ENCODE measurements at places on chromosomes 3 and 15.

- DNase-seq, result no peak
These were observed 82.7 kb upstream of the CHD2 start for GRCh38 chr15:92817339-92817886.

DNA sequence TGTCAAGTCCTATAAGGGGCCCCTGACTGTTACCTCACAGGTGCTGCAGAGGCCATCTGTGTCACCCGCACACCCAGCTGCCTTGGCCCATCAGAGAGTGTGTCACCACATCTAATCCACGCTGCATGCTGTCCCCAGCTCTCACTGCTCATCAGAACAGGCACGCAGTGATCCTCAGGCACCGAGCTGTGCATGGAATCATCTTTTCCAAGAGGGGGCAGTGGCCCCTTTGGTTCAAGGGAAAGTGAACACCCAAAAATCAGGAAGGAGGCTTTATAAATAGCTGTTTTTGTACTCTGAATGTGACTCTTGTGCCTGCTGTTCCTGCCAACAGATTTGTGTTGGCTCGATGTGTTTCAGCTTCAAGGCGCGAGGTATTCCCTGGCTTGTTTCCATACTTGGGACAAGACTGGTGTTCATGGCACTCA lies 110.3 kb upstream of the ETV5 start:
- DNase-seq, result no peak

- DNase-seq, result no peak
These were observed 15.7 kb downstream of the KCNMB2 start for GRCh38 chr3:178551916-178552321.

DNA sequence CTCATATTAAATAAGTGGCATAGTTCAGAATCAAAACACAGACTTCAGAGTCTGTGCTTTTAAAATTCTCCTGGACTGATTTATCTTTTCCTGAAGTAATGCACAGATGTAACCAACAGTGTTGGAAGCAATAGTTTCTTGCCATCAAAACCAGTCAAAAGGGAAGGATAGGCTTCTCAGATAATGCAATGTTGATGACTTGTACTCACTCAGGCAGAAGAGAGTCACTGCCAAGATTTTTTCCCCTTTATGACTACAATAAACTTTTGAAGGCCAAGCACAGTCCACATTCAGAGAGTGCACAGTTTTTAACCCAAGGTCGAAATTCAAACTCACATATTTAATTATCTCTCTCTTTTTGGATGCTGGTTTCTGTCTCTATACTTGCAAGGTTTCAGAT lies 305.0 kb upstream of the SGO1 start:
- DNase-seq, result no peak

DNA sequence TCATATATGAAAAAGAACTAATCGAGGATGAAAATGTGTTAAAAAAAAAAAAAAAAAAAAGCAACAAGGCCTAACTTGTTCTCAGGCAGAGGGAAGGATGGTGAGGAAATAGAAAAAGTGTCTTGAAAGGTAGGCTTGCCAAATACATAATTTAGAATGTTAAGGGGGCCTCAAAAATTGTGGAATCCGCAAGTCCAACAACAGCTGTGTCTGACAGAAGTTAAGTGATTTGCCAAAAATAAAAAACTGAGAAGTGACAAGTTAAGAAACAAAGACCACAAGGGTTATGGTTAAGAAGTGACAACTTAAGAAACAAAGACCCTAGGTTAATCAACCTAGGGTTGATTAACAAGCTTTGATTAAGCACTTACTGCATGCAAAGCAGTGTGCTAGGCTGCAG lies 110.6 kb downstream of the P2RY1 start:
- DNase-seq, result no peak

GRCh38 chr15:90664650-90665287 lies 52.4 kb upstream of the BLM start:
- DNase-seq, result no peak

DNA sequence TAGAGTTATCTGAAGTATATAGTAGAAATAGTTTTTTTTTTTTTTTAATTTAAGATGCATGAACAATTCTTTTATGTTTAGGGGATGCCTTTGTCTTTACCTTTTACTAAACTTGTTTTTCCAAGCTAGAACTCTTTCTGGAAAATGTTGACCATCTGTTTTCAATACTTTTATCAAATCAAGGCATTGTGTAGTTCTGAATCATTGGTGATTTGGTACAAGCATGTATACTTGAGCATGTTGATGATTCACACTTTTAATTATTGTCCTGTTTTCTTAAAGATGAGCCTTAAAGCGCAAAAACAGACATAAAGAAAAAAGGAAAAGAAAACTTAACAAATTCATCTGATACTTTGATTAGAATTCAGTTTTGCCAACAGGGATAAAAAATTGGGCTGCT lies 28.3 kb downstream of the PDCD6IP start:
- no peak for DNase-seq

- no peak for DNase-seq
These were observed 53.7 kb downstream of the RGMA start for GRCh38 chr15:93035092-93035915.

GRCh38 chr3:28986922-28987321 lies 293.9 kb upstream of the RBMS3 start:
- no peak for DNase-seq

DNA sequence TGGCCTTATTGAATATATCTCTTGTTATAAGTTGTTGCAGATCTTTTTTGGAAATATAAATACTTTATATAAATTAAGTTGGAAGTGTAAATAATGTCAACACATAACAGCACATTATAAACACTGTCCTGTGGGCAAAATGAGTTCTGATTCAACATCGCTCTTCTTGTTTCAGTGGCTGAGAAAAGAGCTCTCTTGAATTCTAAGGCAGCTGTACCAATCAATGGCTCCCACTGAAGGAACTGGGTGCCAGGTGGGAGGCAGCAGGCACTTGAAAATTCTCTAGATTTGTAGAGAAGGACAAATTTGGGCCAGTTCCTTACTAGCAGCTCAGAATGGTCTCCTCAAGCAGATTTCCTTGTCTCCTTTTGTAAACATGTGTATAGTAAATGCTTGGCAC lies 45.6 kb downstream of the CHST2 start:
- no peak for DNase-seq

DNA sequence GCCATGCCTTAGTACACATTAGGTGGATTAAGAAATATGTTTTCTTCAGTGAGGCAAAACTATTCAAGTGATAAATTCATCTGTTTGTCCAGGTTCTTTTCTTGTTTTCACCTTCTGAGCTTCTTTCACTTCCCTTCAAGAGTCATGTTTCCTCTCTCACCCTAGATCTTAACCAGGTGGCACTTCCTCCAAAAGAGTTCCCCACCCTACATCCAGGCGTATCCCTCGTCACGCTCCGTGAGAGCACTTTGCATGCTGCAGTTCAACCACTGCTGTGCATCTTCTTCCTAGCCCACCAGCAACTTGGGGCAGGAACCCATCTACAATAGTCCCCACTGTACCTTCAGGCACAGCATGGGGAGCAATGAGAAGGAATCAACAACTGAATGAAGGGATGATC lies 28.9 kb downstream of the OSBPL10 start:
- DNase-seq, result no peak

- no peak for DNase-seq
These were observed 56.9 kb downstream of the SLC9A9 start for GRCh38 chr3:143791386-143791785.

GRCh38 chr3:64143409-64144130 lies 81.7 kb downstream of the PRICKLE2 start:
- DNase-seq, result no peak

DNA sequence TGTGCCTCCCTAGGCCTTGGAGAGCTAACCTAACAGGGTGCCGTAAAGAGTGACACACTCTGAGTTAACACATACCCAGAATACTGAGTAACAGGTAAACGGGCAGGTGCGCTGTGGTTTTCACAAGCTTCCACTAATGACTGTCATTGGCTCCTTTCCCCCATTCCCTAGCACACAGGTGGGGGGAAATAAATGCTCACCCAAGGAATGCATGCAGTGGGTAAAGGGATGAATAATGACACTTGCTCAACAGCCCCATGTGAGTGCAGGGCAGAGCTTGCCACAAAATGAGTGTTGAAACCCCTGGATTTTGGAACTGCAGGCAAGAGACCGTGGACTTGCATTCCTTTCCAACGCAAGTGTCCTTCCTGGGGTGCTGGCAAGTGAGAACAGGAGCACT lies 57.6 kb downstream of the ADAMTS17 start:
- no peak for DNase-seq

- DNase-seq, result no peak
These were observed 44.6 kb upstream of the POU1F1 start for GRCh38 chr3:87320756-87321626.

DNA sequence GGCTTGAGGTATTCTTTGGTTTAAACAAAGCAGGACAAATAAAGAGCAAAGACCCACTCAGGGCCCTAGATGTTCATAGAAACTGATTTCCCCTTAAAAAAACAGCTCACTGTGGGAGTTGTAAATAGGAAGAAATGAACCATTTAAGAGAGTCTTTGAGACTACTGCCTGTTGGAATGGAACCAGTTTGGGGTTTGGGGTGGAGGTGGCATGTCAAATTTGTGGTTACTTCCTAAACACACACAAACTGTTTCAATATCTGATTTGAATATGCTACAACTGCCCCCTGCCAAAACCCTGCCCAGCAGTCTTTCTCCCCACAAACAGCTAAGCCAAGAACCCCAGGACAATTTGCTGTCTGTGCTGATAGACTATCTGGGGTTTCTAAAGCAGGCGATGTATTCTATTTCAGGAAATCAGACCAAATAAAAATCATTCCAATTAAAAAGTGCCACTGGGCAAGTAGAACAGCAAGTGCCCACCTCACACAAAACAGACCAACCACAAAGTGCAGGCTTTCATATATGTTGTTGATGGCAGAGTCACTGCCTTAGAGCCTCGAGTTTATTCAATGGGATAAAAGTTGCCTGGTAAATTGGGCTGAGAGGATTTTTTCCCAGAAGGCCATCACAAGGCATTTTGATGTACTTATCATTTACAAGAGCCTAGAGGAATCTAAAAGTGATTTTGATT lies 293.9 kb upstream of the PROK2 start:
- DNase-seq, result no peak

DNA sequence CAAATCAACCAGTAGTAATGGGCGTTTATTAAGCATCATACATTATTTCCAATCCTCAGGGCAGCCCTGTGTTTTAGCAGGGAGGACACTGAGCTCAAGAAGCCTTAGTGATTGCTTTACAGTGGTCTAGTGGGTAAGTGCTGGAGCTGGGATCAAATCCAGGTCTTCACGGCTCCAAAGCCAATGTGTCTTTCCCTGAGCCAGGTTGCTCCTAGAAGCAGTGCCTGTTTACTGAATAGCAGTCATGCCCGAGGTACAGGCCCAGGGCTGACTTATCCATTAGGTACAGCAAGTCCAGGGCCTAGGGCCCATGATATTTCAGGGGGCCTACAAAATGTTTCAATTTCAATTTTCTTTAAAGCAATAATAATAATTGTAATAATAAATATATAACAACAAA lies 9.6 kb upstream of the SMAD6 start:
- no peak for DNase-seq

DNA sequence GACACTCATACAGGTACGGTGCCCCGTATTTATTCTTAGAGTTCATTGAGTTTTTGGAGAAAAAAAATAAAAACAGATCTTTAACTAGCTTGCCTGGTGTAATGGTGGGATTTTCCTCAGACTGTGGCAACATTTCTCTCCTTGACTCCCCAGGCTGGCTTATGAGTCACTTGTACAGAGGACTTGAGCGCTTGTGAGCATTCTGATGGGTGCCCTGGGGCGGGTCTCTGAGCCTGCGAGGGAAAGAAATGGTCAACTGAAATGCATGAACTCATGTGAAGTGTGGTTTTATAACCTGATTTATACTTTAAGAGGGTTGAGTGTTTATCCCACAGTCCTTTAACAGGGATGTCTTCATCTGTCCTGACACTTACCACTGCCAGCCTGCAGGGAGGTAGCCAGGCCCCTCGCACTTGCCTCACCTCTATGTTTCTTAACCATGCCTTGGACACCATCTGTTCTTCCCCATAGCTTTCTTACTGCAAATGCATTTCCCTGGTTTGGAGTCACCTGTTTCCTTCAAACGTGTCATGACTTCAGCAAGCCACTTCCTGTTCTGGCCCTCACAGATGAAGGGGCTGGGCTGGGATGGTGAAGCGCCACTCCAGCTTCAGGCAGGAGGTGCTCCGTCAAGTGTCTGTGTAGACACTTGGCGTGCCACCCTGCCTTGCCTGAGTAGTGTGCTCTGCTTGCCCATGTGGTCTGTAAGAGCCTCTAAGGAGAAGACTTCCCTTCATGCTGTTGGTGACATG lies 118.7 kb downstream of the PDE8A start:
- peak; percentile 1 for DNase-seq

GRCh38 chr3:127665586-127665985 lies 7.2 kb upstream of the ABTB1 start:
- no peak for DNase-seq

DNA sequence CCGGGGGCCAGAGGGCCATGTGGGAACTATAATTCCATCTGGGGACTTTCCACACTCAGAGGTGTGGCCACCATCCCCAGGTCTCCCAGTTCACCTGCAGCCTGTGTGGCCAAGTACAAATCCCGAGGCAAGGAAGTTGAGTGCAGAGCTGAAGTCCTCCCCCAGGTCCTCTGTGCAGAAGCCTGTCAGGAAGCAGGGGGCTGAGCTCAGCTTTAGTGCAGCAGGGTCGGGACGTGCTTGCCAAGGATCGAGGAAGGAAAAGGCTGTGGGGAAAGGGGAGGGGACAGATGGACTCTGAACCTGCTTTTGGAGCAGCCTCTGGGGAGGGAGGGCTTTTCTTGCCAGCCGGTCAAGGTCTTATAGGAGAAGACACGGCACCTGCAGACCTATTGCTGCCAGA lies 67.7 kb downstream of the CHRNA7 start:
- DNase-seq, result no peak

DNA sequence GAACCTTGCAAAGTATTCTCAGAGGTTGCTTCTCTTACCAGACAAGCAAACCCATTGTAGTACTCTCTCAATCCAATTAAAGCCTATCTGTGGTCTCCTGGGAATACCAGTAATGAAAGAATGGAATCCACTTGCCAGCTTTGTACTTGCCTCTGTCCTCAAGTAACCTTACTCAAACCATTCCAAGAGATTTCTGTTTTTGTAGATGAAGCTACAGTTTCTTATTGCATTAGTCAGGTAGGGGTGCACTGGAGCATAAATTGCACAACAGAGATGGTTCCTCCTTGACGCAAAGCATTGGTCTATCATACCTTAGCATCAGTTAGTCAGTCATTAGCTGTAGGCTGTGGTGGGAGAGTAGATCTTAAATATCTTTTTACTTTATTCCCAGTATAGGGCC lies 52.9 kb downstream of the BTLA start:
- no peak for DNase-seq

DNA sequence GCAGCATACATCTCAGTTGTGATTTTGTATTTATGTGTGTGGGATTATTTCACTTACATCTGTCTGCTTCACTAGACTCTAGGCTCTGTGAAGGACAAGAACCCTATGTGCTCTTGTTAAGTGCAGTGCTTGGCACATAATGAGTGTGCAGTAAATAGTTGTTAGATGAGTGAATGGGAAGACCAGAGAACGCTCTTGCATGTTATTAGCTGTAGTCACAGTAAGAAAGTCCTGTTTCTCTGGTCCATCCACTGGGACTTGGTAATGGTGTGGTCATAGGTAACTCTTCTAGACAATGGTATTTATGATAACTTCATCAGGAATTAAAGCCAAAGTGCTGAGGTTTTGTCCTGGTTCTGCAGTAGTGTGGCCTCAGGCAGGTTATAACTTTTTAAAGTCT lies 1.4 kb upstream of the AQP9 start:
- DNase-seq, result no peak

GRCh38 chr15:59399465-59400102 lies 26.9 kb upstream of the MYO1E start:
- no peak for DNase-seq
